ENCODE measurements at places on chromosomes 4 and X. TPM values are rescaled to one million over a fixed set of nuclear protein-coding genes. Genes with fewer than 3 reads are reported as not detected.

GRCh38 chr4:186032259-186032658 lies 36.7 kb upstream of the TLR3 start:
- DNase-seq: no peak
- no peaks in the 10 kb centered on the region for H3K27me3 ChIP-seq
- H3K4me3 ChIP-seq: no peak overlapping the region
- H3K27ac ChIP-seq: no peak overlapping the region
- H3K36me3 ChIP-seq: no peaks in the 10 kb centered on the region
- peaks cover 2% of the 10 kb centered on the region for H3K4me1 ChIP-seq

GRCh38 chr4:1786544-1787362 lies 6.3 kb upstream of the FGFR3 start:
- H3K4me3 ChIP-seq: no peak overlapping the region
- no peaks in the 10 kb centered on the region for H3K36me3 ChIP-seq
- no peak overlapping the region for H3K27ac ChIP-seq

The IL13RA2 gene
- total RNA-seq: 13.8 TPM

DNA sequence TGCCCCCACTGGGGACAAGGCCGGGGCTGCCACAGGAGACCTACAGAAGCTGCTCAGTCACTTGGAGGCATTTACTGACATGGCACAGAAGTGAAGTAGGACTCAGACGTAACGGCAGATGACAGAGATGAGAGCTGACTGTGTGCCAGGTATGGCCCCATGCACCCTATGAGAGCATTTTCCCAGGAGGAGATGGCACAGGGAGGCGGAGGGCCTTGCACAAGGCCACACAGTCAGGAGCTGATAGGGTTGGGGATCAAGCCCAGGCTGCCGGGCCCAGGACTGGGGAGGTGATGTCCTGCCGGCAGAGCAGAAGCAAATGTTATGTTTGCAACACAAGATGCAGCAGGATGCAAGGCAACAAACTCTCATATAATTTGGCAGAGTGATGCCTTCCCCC lies 34.1 kb downstream of the NAT8L start:
- no peak overlapping the region for H3K27ac ChIP-seq
- H3K4me3 ChIP-seq: no peak overlapping the region
- H3K27me3 ChIP-seq: peaks cover 2% of the 10 kb centered on the region
- H3K36me3 ChIP-seq: no peaks in the 10 kb centered on the region
- no peaks in the 10 kb centered on the region for H3K4me1 ChIP-seq

DNA sequence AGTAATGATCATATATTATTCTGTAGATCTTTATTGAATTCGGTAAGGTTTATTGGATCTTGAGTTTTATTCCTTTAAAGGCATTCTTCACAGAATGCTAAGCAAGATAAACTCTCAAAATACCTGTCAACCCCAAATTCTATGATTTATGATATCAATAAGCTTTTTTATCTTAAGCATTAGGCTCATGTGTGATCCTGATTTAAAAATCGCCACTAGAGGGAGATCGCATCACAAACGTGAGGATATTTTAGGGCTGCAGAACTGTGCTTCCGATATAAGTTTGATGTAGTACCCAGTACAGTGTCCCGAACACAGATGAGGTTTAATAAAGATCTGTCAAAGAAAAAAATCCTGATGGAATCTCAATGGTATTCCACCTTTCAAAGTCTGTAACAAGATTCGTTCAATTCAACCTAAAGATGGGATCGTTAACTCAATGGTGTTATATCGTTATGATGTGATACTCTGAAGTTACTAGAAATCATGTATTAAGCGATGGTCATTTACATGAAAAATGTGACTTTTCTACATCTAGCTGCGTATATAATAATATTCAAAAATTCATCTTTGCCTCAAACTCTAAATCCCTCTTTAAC lies 169.0 kb downstream of the CORIN start:
- no peak for DNase-seq
- no peak overlapping the region for H3K4me3 ChIP-seq
- no peaks in the 10 kb centered on the region for H3K27me3 ChIP-seq
- H3K27ac ChIP-seq: no peak overlapping the region
- no peaks in the 10 kb centered on the region for H3K4me1 ChIP-seq

The SOWAHB gene
- not detected for total RNA-seq

GRCh38 chr4:85058551-85058950 lies 92.1 kb upstream of the WDFY3 start:
- no peaks in the 10 kb centered on the region for H3K36me3 ChIP-seq
- DNase-seq: no peak
- no peak overlapping the region for H3K27ac ChIP-seq
- no peak overlapping the region for H3K4me3 ChIP-seq
- H3K27me3 ChIP-seq: peaks cover 3% of the 10 kb centered on the region

DNA sequence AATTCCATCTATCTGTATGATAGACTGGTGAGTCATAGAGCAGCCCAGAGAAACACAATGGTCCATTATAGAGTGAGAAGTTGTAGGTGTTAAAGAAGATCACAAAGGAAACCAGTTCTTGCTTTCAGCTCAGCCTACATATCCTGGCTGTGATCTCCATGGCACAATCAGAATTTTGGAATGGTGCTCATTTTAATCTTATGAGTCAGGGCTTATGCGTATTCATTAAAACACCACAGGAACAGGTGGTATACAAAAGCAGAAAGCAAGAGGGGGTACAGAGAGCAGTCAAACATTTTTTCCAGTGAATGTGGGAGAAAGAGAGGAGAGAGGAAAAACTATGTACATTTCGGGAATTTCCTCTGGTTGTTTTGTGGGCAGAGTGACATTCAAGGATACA lies 126.9 kb downstream of the MFAP3L start:
- H3K4me3 ChIP-seq: no peak overlapping the region
- H3K27ac ChIP-seq: no peak overlapping the region
- no peak for DNase-seq
- H3K36me3 ChIP-seq: no peaks in the 10 kb centered on the region

DNA sequence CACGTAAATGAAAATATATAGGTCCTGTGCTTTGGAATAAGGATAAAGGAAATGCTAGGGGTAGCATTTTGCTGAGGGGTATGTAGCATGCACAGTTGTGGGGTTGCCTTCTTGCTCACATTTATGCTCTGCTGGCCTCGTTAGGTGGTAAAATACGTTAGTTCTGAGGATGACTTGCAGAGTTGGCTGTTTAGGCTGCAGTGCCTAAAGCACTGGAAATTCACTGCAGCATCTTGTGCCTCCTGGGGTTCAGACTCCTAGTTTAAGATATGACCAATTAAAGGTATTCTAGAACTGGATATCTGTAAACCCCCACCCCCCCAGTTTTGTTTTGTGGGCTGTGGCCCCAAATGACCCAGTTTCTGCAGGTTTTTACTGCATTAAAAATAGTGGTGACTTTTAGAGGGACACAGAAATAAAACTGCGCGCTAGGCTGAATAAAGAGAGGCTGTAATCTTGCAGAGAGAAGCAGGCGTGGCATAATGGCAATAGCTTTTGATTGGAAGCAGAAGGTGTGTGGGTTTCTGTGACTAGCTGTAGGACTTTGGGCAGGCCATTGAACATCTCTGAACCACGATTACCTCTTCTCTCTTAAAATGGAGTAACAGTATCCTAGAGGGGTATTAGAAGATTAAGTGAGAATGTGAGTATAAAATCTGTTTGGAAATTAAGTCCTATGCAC lies 79.3 kb downstream of the REPS2 start:
- no peak overlapping the region for H3K27ac ChIP-seq
- H3K4me3 ChIP-seq: no peak overlapping the region
- no peaks in the 10 kb centered on the region for H3K36me3 ChIP-seq
- H3K4me1 ChIP-seq: no peaks in the 10 kb centered on the region

The NEXMIF gene
- total RNA-seq: 3.2 TPM

DNA sequence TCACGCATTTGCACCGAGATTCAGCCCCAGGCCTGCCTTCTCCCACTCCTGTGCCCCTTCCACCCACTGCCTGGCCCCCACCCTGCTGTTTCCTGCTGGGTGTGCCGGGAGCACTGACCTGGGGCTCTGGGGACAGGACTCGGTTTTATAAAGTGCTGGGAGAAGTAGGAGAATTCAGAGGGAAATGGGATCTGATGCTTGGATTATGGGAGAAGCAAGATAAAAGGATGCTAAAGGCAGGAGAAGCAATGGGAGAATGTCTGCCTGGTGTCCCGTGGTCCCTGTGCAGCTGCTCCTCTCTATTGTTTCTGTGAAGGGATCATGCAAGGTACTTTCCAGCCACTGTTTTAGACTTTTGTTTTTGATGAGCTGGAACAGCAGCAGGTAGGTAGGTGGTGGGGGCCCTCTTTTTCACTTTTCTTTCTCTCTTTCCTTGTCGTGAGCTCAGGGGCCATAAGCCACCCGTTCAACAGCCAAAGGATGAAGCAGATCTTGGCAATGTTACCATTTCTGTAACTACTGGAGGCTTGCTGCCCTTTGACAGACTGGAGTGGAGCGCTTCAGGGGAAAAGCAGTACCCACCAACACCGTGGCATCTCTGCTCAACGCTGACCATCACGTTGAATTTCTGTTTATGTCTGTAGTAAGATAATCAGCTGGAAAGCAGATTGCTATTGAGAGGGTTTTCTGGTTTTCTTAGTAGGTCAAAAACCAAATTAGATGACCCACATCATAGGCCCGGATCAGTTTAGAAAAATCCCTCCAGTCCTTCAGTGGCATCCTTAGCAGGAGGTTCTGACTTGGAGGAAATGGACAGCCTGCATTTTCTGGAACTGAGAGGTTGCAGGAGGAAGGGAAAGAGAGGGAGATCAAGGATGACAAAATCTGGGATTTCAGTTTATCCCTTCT lies 63.8 kb upstream of the ENPP6 start:
- no peaks in the 10 kb centered on the region for H3K4me1 ChIP-seq
- no peak overlapping the region for H3K27ac ChIP-seq
- DNase-seq: no peak
- no peak overlapping the region for H3K4me3 ChIP-seq
- H3K27me3 ChIP-seq: no peaks in the 10 kb centered on the region
- no peaks in the 10 kb centered on the region for H3K36me3 ChIP-seq

- H3K36me3 ChIP-seq: no peaks in the 10 kb centered on the region
- no peaks in the 10 kb centered on the region for H3K27me3 ChIP-seq
- no peak overlapping the region for H3K4me3 ChIP-seq
- no peak overlapping the region for H3K27ac ChIP-seq
- no peaks in the 10 kb centered on the region for H3K4me1 ChIP-seq
These were observed 60.5 kb downstream of the FHDC1 start for GRCh38 chr4:152996672-152997071.

- peak overlapping the region; percentile 27 for H3K4me3 ChIP-seq
- H3K4me1 ChIP-seq: no peaks in the 10 kb centered on the region
- H3K27me3 ChIP-seq: no peaks in the 10 kb centered on the region
- no peaks in the 10 kb centered on the region for H3K36me3 ChIP-seq
- no peak overlapping the region for H3K27ac ChIP-seq
These were observed 566 bp downstream of the CORIN start for GRCh38 chr4:47837094-47837907.

GRCh38 chrX:112614640-112615039 lies 65.1 kb downstream of the LHFPL1 start:
- H3K27me3 ChIP-seq: no peaks in the 10 kb centered on the region
- no peak overlapping the region for H3K4me3 ChIP-seq
- H3K27ac ChIP-seq: no peak overlapping the region
- H3K36me3 ChIP-seq: no peaks in the 10 kb centered on the region
- no peaks in the 10 kb centered on the region for H3K4me1 ChIP-seq

DNA sequence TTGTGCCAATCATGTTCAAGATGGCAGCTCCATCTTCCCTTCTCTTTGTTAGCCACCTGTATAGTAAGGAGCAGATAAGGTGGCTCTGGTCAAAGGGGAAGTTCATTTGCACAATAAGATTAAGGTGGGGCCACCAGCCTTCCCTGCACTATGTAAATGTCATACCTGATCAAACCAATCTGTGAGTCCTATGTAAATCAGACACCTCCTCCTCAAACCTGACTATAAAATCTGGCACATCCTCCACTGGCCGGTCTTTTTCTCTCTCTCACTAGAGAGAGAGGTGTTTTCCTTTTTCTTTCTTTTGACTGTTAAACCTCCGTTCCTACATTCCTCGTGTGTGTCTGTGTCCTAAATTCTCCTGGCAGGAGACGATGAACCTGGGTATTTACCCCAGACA lies 572.5 kb upstream of the AADAT start:
- no peaks in the 10 kb centered on the region for H3K27me3 ChIP-seq
- H3K36me3 ChIP-seq: no peaks in the 10 kb centered on the region
- DNase-seq: no peak
- H3K4me1 ChIP-seq: peaks cover 3% of the 10 kb centered on the region
- H3K27ac ChIP-seq: no peak overlapping the region
- no peak overlapping the region for H3K4me3 ChIP-seq

DNA sequence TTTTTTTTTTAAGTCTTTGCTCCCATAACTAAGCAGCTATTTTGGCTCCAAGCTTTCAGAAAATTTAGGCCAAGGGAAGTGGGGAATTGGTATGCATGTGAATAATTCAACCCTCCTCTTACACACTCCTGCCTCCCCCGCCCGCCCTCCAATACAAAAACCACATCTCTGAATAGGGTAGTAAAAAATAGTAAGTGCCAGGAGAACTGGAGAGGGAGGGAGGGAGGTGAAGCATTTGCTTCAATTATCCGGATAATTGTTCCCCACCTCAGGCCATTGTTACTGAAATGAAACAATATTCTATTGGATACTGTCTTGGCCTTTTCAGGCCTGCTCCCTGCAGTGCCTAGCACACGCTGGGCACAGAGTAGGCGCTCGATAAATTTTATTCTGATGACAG lies 5.5 kb upstream of the GSX2 start:
- no peak overlapping the region for H3K4me3 ChIP-seq
- H3K36me3 ChIP-seq: no peaks in the 10 kb centered on the region
- DNase-seq: no peak
- H3K27ac ChIP-seq: no peak overlapping the region
- H3K27me3 ChIP-seq: no peaks in the 10 kb centered on the region

The JCHAIN gene
- total RNA-seq: 8.0 TPM
